ENCODE measurements at places on chromosomes 12 and 14.

GRCh38 chr12:79782172-79782900 lies 91.6 kb upstream of the PAWR start:
- DNase-seq = no peak

DNA sequence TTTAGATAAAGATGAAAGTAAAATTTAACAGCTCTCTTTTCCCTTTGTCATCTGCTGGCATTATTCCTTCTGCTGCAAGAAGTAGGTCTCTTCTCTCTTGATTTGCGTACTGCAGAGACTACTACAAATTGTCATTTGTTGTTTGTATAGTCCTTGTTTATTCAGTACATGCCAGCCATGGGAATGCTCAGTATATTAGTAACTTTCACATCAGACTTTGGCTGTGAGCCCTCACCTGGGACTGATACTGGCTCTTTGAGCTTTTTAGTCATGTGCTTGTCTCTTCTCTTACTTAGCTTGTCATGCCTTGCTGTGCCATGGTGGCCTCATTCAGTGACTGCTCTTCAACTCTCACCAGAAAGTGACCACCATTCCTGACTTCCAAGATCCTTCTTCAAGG lies 169.8 kb downstream of the PRKCH start:
- no peak for DNase-seq

DNA sequence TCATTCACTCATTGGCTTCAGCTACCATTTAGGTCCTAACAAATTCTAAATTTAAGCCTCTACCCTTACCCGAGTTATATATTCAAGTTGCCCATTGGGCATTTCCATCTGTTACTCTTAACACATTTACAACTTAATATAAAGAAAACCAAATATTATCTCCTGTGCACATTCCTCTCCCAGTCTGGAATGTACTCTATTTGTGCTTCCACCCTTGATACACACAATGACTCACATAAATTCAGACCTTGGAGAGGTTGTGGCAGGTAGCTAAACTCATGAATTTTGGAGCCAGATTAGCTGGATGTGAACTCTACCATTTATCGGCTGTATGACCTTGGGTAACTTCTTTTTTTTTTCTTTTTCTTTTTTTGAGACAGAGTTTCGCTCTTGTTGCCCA lies 51.1 kb downstream of the BRMS1L start:
- DNase-seq = no peak

DNA sequence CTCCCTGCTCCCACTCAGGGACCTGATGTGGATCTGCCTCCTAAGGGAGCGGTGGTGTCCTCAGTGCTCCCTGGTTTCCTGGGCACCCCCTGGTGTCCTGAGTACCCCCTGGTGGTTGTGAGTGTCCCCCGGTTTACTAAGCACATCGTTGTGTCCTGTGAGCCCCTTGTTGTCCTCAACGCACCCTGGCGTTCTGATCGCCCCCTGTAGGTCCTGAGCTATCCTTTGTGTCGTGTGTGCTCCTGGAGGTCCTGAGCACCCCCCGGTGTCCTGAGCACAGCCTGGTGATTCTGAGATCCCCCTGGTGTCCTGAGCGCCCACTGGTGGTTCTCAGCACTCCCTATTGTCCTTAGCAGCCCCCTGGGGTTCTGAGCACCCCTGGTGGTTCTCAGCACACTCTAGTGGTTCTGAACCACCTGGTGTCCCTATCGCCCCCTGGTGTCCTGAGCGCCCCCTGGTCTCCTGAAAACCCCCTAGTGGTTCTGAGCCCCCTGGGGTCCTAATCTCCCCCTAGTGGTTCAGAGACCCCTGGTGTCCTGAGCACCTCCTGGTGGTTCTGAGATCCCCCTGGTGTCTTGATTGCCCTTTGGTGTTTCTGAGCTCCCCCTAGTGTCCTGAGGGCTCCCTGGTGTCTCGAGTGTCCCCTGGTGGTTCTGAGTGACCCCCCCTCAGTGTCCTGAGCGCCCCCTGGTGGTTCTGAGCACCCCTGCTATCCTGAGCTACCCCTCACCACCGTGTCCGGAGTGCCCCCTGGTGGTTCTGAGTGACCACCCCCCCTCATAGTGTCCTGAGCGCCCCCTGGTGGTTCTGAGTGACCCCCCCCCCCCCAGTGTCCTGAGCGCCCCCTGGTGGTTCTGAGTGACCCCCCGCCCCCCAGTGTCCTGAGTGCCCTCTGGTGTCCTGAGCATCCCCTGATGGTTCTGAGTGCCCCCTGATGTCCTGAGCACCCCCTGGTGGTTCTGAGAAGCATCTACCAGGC lies 615.1 kb downstream of the TMEM121 start:
- no peak for DNase-seq

DNA sequence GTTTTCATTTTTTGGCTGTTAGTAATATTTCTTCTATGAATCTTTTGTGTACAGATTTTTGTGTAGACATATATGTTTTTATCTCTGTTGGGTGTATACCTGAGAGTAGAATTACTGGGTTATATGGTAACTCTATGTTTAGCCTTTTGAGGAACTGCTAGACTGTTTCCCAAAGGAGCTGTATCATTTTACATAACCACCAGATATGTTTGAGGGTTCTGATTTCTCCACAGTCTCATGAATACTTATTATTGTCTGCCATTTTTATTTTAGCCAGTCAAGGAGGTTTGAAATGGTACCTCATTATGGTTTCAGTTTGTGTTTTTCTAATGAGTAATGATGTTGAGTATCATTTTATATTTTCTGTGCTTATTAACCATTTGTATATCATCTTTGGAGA lies 1.9 kb downstream of the PCNX4 start:
- no peak for DNase-seq

- no peak for DNase-seq
These were observed 344.7 kb downstream of the CACNA1C start for GRCh38 chr12:2397356-2398045.

GRCh38 chr12:12023456-12023855 lies 47.3 kb upstream of the BCL2L14 start:
- DNase-seq = no peak

- DNase-seq = no peak
These were observed 2.5 kb downstream of the CD163 start for GRCh38 chr12:7501031-7501588.

GRCh38 chr12:41636653-41637052 lies 448.5 kb downstream of the PDZRN4 start:
- DNase-seq = no peak

GRCh38 chr14:102525219-102525928 lies 15.8 kb upstream of the ANKRD9 start:
- peak; percentile 79 for DNase-seq

- DNase-seq = no peak
These were observed 219.1 kb downstream of the RPL10L start for GRCh38 chr14:46432516-46432915.

DNA sequence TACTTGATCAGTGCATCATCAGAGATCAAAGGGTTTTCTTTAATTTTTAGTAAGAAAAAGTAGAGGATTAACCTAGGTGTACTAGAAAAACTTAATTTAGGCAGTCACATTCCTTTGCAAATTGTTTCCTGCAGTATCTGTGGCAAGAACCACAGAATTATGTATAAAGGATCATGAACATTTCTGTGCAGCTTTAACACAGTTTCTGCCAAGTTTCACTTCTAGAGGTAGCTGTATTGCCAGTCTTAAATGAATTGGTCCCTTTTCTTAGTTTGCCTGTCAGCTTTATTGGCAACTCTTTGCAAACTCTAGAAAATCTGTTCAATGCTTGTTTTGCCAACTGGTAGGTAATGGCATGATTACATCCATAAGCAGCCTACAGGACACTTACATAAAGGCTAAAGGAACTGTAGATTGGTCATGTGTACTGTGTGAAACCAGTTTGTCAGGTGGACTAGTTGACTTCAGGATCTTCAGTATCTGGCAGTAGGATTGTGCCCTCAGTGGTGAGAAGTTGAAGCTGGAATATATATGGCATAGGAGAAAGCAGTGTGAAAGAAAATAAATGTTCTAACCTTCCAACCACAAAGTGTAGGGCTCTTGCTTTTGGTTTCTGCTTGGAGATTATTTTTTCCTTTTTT lies 75.9 kb downstream of the TTLL5 start:
- DNase-seq = no peak

DNA sequence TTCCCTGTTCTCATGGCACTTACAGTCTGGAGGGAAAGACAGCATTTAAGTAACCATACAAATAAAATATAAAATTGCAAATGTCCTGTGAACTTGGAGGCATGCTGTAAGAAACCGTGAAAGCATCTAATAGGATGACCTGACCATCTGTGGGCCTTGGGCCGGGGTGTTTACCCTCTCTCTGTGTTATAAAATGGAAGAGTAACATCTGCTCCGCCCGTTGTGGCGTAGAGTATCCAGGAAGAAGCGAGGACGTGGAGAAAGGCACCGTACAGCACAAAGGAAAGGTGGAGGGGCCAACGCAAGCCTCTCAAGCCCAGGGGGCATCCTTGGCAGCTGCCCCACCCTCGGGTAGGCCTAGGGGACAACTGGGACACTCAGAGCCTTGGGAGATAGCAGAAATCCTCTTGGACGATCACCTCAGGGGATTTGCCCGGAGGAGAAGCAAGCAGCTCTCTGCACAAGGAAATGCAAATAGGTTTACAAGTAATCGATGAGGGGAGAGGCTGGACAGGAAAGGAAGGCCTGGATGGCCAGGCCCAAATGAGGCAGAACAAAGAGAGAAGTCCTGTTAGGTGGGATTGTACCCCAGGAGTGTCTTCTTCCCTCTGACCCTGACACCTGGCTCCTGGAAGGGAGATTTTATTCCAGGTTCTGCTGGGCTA lies 26.2 kb downstream of the VSX2 start:
- no peak for DNase-seq

DNA sequence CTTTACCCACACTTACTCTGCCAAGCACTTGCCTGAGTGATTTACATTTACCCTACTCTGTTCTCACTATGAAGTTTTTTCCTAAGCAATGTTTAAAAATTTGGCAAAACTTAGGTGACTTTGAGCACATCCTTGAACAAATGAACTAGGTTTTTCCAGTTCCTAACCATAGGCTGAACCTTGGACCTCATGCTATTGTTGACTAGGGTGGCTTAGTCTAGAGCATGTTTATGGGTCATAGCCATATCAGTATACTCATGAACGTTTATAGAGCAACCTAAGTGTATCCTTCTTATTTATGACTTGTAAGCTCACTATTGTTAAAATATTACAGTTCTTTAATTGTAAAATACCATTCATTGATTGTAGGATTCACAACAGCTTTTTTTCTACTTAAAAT lies 85.0 kb upstream of the KRR1 start:
- DNase-seq = no peak

DNA sequence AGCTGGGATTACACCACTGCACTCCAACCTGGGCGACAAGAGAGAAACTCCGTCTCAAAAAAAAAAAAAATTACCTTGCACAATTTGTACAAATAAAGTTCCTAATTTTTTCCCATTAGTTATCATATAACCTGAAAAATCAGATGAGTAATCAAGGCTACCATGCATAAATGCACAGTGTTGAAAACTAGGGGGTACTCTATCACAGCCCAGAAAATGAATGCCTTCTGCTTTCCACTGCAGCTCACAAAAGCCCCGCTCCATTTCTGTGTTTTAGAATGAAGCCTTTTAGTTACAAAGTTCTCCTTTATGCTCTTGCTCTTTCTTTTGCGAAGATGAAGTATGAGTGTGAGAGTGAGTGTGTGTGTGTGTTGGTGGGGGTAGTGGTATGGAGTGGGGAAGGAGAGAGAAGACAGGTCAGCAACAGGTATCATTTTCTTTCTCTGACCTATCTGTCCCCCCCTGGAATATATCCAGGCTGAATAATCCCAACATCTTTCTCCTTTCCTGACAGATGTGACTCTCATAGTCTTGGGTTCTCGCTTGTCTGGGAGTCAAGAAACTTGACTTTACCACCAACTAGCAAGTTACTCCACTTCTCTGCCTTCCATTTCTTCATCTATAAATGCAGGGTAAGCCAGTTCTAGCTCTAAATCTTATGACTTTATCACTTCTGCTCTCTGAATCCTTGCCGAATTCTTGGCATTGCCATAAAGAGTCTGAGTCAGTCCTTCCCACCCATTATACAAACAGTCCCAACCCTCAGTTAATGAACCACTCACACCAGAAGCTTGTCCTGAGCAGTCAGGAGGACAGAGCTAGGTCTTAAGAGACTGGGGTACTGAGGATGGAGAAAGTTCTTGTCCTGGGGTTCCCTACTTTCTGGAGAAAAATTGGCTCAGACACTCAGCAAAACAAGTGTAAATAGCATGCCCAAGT lies 16.1 kb downstream of the BIN2 start:
- DNase-seq = no peak

GRCh38 chr12:3732901-3733300 lies 20.0 kb downstream of the CRACR2A start:
- DNase-seq = no peak

- DNase-seq = no peak
These were observed 164.1 kb downstream of the ATP23 start for GRCh38 chr12:58105225-58106119.

DNA sequence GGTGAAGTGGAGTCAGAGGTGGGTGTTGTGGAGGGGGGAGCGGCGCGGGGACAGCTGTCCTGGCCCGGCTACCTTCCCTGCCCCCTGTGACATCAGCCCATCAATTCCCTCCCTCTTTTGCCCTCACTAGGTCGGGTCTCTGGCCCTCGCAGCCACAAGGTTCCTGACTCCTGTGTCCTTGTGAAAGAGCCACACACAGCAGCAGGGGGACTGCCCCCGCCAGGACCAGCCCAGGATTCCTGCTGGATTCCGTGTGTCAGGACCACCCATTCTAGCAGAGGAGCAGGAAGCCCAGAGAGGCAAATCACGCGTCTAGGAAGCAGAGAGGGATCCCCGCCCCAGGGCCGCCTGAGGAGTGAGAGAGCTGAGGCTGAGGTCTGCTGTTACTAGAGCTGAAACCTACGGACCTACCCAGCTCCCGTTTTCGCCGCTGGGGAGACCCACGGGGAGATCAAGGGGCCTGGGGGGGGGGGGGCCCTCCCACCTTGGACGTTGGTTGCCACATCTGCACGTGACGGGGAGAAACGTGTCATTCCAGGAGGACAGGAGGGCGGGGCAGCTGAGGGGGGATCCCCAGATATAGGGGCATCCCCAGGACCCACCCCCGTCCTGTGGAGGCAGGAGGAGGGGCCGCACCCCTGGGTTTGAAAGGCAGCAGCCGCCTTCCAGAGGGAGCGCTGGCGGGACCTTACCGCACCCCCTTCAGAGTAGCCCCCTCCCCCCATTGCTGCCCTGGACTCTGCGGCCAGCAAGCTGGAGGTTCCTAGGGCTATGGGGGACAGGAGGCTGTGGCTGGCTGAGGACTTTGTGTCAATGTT lies 12.5 kb upstream of the INF2 start:
- peak; percentile 57 for DNase-seq
